ENCODE measurements at places on chromosomes 4 and X.

DNA sequence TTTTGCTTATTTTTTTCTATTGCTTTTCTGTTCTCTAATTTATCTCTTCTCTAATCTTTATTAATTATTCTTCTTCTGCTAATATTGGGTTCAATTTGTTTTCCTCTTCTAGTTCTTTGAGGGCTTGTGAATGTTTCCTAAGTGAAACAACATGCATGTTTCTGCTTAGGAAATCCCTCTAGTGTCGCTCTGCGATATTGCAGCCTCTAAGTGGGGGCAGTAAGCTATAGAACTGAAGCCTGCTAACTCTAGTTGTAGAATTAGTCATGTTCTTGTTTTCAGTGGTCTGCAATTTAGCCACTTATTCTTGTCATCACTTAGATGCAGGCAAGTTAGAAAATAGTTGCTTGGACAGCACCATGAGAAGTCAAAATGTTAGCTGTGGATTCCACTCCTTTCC, 222.6 kb downstream of the SPIN4 start:
- DNase-seq, result peak; percentile 1

DNA sequence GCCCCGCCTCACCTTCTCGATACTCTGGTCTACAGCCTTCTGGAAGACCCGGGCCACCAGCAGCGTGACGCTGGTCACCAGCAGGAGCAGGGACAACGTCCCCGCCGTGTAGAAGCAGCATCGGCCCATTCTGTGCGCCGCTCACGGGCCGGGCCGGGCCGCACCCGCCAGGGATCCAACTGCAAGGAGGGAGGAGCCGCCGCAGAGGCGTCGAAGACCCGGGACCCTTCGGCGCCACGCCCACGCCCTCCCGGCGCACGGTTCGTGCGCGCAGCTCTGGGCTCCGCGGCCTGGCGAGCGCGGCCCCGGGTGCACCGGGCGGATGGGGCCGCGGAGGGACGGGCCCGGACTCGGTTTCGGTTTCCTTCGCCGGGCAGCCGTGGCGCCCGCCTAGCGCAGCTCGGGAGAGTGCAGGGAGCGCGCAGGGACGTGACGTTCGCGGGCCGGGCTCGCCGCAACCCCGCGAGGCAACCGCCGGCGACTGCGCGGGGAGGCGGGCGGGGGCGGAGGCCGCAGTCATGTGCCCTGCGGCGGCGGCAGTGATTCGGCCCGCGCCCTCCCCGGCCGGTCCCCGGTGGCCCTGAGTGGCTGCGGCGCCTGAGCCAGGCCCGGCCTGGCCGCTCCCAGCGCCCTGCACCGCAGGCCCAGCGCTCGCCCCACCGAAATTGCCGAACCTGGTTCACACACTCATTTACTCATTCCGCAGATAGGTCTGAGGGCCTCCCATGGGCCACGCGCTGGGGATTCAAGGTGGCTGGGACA, at the start of gene SCARB2:
Gene SCARB2, minus strand, starts transcription at position 410 of the 762 bp plus-strand sequence. Its CDS starts 281 bp downstream, at position 129.
- peak; percentile 78 for DNase-seq

- DNase-seq, result no peak
Measured at GRCh38 chr4:55884093-55884850, 30.8 kb downstream of the EXOC1 start.

- no peak for DNase-seq
Measured at GRCh38 chrX:10217198-10217597, 60.4 kb downstream of the CLCN4 start.

- DNase-seq, result peak; percentile 75
Measured at GRCh38 chr4:142416121-142416520, 430.0 kb downstream of the INPP4B start.

DNA sequence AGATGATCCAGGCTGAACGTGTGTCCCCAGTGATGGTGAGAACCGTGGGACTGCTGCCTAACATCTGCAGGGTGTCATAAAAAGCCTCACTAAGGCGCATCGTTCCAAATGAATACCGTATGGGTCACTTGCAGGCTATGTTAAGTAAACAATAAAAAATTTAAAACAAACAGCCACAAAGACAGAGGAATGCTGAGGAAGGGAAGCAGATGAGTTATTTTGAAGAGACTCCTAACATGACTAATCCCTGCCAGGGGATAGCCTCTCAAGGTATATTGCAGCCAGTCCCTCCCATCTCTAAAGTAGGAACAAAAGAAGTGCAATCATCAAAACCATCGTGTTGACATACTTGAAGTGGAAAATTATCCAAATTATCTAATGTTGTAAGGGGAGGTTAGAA, 83.8 kb downstream of the UNC5C start:
- DNase-seq, result no peak

- no peak for DNase-seq
Measured at GRCh38 chr4:6071959-6072720, 53.9 kb upstream of the C4orf50 start.

- DNase-seq, result peak; percentile 53
Measured at GRCh38 chr4:16715482-16715881, 183.0 kb downstream of the LDB2 start.

GRCh38 chr4:102439236-102439614, 61.9 kb upstream of the NFKB1 start:
- DNase-seq, result peak; percentile 97

DNA sequence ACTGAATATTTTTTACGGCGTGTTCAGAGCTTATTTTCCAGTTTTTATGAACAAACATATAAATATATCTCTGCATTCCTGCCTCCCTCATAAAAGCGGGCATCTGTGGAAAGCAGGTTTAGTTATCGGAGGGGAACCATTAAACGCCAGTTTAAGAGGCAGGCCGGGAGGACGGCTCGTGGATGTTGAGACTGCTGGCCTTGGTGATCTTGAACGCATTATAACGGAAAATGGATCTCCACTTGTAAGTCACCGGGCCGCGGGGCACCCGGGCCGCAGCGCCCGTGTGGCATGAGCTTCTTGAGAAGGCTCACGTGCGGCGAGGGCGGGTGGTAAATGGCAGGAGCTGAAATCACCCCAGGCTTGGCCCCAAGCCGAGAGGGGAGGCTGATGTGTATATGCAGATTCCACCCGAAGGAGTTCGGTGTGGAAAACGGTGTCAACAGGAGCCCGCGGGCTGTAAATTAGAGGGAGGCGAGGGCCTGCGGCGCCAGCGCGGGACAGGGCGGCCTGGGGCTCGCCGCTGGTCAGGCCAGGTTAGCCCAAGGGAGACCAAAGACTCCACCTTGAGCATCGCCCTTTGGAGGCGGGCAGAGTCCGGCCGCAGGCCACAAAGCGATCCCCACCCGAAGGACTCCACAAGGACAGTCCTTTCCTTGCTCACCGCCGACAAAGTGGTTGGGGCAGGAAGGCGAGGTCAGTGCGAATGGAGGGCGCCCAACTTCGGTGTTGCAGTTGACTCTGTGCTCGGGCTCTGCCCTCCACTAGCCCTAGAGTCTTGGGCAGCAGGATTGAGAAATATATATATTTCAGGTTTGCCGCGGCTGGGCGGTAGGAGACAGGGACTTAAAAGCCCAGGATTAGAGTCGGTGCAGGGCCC, 1.3 kb upstream of the HAND2 start:
- no peak for DNase-seq

DNA sequence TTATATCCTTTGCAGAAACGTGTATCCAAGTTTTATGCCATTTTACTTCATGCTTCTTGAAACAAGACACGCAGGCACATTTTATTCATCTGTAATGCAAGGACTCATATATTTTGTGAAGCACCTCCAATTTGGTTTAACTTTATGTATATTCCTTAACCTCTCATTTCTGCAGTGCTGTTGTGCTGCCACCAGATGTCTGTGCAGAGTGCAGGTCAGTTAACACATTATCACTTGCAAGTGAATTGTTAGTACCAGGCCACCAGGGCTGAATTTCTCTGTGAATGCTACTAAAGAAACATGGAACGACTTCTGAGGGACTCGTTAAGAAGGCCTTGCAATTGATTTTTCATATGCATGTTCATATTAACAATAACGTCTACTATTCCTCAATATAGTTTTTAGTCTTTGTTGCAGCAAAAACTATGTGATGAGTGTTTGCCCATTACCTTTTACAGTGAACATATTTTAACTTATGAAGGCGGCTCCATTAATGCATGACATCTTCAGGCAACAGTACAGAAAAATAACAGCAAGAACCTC, 770.3 kb downstream of the NLGN4X start:
- DNase-seq, result no peak

GRCh38 chr4:75878246-75878756, 24.0 kb downstream of the PPEF2 start:
- no peak for DNase-seq

DNA sequence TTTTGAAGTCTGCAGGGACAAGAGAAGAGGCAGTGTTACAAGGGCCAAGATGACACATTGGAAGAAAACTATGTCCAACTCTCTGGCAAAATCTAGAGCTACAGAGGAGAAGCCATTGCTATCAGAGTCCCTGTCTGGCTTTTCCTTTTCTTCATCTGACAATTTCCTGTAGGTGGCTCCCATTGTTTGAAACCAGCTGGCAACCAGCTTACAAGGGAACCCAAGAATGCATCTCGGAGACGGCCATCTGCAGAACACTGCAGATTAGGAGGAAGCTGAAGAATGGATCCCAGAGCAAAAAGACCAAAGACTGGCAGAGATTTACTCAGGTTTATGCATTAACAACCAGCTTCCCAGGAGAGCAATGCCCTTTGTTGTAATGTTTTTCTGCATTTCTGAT, 216.2 kb upstream of the CTSO start:
- DNase-seq, result peak; percentile 6

DNA sequence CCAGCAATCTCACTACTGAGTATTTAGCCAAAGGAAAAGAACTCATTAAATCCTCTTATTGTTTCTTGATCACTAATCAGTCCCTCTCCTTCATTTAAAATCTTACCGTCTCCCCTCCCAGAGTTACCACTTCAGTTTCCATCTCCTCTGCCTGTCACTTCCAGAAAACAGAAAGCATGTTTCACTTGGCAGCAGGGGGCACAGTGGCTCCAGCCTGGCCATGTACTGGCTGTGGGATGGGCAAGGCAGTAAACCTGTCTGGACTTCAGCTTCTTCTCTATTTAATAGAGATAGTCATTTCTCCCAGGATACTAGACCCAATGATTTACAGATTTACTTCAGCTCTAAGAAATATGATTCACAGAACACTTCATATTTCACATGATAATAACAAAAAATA, 63.2 kb downstream of the CD40LG start:
- peak; percentile 49 for DNase-seq

GRCh38 chr4:3042226-3042625, 32.1 kb downstream of the HTT-AS start:
- no peak for DNase-seq

All from fibroblast of the aortic adventitia (primary cell).